Vagina (tissue), 2 donors: ENCODE measurements at places on chromosomes 5 and 9. TPM values are rescaled to one million over a fixed set of nuclear protein-coding genes. Genes with fewer than 3 reads are reported as not detected.

GRCh38 chr9:133169102-133169501 lies 5.4 kb upstream of the GBGT1 start:
- DNase-seq: no peak

DNA sequence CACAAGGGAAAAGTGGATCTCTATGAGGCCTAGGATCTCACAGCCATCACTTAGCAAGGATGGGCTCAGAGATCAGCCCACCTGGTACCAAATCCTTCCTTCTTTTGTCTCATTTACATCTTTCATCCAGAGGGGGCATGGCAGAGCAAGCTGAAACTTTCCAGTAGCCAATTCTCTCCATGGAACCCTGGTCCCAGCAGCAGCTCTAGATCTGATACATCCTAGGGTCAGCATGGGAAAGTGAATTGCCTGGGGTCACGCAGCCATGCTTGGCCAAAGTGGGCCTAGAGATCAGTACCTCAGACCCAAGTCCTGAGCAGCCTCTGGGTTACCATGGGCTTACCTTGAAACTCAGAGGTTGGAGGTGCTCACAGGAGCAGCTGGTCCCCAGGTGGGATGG lies 170.5 kb downstream of the GABBR2 start:
- no peak for DNase-seq

DNA sequence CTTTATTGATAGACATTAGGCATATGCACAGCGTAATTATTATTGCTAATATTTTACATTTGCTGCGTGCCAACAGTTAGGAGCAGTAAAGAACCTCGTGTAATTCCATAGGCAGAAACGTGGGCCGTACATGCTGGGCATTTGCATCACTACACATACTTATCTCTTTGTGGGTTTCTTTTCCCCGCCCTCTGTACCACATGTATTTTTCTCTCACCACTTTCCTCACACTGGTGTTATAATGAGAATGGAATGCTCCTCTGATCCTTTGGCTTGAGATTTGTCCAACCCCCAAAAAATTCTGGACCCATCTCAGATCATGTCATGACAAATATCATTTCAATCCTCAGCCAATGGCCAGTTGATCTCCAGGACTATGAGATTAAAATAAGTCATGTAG lies 1952.6 kb upstream of the WWC1 start:
- no peak for DNase-seq

DNA sequence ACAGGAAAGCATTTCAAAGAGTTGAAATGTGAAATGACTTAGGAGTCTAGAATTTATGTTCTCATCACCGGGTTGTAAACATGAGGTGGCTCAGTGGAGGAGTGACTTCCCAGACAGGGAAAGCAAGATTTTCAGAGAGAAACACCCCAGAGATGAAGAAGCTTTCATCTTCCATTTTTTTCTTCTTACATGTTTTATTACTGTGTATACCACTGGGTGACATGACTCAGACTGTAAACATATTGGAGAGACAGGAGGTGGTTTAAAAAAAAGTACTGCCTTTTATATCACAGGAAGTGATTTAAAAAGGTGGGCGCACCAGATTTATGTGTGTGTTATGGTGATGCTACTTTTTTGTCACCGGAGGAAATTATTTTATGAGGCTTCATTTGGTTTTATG lies 209.1 kb upstream of the TUT7 start:
- DNase-seq: no peak

DNA sequence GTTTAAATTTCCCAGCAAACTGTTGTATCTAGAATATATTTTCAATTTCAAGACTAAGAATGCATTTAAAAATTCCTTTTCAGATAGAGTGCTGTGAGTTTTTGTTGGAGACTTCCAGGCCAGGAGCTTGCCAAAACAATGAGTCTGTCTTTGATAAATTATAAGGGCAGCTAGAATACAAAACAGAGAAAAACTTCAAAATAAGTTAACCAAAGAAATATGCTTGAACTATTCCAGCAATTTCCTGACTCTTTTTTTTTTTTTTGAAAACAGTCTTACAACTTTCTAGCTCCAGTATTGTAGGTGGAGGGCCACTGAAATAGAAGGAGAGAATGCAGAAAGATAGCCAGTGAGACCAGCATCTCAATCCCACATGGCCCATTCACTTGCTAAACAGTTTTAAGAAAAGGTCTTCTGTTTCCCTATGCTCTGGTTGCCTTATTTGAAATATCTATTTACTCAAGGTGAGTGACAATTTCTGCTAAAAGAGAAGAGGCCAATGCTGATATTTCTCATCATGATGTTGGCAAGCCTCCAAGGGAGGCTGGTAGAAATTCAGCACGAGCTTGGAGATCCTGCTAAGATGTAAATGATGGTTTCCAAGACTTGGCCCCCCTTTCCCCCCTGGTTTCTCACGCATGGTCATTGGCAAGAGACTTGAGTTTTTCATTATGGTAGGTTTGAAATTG lies 103.2 kb downstream of the USP20 start:
- no peak for DNase-seq

DNA sequence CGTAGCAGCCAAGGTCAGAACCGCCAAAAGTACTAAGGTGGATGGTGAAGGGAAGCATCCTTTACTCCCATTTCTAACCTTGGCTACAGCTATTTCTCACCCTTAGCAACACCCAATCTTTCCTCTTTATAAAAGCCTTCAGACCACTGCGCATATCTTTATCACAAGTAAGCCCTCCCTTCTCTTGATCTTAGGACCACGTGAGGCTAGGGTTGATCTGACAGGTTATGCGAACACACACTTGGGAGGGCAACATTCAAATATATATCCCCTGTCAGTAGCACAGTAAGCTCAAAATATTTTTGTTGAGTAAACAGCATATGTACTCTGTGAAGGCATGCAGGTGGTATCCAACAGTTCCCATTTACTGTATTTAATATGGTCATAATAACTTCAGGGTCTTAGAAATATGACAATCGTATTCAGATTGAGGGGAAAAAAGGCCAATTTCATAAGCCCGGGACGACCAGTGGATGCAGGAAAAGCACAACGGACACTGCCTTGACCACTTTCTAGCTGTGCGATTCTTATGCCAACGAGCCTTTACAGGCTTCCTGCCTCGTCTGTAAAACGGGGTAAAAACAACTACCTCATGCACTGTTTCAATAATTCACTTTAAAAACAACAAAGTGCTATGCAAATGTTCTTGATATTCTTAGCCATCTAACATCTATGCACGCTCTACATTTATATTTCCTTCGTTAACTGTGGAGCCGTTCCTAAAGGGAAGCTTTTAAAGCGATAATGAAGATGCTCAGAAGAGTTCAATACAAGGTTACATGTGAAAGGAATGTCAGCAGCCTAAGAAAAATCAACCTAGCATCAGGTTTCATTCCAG lies 1.3 kb downstream of the ARSB start:
- no peak for DNase-seq

DNA sequence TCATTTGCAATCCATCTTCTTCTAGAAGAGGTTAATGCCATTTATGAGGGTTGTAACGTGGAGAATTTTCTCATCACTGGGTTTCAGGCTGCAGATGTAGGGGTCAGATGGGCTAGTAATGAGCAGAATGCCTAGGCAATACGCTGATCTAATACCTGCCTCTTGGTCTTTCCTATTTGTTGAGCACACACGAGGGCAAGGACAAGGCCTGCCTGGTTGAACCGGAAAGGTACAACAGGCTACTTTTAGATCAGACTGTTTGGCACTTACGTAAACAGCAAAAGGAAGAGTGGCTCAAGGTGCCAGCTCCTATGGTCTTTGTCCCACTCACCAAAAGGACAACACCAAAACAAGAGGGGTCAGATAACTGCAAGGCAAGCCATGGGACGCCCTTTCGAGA lies 24.0 kb upstream of the GNE start:
- DNase-seq: no peak

DNA sequence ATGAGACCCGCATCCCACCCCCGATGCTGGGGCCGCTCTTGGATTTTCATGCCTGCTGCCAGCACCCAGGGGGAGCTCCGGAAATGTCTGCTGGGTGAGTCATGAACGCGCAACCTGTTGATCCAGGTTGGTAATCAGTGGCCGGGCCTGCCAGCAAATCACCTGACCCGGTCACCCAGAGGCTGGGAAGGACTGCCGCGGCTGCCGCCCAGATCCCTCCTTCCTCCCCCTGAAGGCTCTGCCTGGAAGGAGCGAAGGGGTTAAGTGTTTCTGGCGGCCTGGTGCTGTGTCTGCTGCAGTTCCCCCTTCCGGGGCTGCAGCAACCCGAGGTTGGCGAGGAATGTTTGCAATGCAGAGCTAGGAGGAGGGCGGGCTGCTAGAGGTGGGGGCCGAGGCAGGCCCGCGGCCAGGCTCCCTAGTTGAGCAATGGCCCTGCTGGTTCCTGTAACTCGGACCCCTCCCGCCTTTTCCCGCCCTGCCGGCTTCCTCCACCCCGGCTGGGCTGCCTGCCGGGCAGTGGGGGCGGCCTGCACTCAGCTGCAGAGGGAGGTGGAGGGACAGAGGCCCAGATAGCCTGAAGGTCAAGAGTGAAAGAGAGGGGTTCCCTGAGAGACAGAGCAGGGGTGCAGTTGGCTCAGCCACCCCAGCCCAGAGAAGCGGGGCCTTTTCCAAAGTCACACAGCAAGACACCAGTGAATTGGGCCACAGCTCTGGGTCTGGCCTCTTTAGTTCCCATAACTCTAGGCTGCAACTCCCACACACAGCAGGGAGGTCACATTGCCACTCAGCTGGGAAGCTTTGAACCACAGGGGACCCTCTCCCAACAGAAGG lies 156.3 kb upstream of the IER5L start:
- DNase-seq: peak; percentile 97

- DNase-seq: no peak
Measured at GRCh38 chr5:107917983-107918382, 247.2 kb upstream of the EFNA5 start.

GRCh38 chr5:124951661-124952060 lies 205.2 kb upstream of the ZNF608 start:
- no peak for DNase-seq

DNA sequence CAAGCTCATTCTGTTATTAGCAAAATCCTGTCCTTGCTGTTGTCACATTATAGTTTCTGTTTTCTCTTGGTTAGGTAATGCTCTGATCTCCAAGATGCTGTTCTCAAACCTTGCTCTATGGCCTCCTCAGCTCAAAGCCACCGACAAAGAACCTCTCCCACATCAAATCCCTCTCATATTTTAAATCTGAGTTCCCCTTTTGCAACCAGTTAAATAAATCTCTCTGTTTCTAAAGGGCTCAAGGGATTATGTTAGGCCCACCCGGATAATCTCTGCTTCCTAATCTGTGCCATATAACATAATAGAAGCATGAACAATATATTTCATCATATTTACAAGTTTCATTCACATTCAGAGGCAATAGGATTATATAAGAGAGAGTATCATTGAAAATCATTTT lies 286.0 kb downstream of the CYLC2 start:
- no peak for DNase-seq

DNA sequence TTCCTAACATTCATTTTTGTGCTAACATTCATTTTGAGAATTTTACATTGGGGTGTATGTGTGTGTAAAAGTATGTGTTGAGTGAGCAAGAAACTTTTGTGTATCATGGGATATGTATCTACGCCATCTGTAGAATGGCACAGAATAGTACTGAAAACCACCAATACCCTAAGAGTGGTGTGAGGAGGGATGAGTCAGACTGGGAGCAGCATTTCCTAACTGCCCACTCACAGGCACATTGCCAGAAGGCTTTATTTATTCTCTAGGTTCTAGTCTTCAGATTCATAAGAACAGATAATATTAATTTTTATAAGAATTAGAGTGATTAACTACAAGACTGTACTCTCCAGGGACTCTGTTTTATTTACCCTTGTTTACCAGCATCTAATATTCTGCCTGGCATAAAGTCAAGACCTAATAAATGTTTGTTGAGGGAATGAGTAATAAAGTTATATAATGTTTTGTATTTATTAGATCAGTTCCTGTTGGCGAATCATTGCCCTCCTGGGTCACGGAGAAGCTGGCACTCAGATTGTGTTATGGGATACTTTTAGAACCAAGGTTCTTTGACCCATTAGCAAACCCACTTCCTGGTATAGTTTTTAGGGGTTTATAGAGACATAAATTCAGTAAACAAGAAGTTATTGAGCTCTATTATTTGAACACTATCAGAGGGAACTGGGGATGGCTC lies 159.1 kb upstream of the PPP2R2B start:
- no peak for DNase-seq

DNA sequence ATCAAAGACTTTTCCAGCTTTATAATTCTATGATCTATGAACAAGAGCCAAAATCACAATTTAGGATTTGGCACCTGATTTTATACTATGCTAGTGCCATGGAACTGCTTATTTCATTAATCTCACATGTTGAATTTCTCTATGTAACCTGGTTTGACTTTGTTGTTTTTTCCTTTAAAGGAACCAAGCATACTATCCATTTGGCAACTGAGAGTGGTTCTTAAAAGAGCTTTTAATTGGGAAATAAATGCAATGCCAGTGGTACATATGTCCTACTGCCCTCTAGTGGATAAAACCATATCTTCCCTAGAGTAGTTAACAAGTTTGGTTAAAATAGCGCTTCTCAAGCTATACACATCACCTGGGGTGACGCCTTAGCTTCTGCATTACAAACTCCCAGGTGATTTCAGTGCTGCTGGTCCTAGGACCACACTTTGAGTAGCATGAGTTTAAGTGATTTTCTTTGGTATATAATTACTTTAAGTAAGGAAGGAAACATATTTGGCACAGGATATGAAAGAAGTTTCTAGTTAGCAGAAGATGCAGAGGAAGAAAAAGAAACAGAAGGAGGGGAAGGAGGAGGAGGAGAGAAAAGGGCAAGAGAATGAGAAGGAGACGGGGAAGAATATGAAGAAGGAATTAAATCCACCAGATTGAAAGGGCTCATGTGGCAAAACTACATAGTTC lies 56.8 kb downstream of the FGF10 start:
- no peak for DNase-seq

DNA sequence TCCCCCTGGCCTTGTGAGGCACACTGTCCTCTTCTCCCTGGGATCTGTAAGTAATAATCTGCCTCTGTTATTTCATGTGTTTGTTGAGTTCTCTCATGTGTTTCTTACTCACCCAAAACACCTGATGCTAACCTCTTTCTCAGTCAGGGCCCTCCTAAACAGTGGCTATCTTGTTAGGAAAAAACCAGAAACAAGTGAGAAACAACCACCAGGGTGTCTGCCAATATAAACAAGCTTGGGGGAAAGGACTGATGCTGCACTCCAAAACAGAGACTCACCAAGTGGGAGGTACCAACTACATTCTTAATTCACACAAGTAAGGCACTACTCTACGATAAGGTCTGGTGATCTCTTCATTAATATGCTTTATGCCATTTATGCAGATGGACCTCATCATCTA lies 564.4 kb downstream of the SEMA5A start:
- DNase-seq: no peak

DNA sequence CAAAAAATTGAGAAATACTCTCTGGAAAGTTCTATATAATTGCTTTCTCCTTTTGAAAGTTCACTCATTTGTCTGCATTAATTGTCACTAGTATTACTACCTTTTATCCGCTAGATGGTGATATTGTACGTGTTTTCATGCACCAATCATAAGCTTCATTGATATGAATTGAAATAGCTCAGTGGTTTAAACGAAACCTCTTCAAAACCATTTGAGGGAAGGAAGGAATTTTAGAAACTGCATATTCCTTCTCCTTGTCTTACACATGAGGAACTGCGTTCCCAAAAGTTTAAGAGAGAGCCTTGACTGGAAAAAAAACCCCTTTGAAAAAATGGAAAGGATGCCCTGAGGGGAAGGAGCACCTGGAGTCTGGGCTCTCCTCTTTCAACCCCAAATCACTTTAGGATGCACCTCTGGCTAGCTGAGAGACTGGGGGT lies 98.6 kb downstream of the YTHDC2 start:
- no peak for DNase-seq

The ANGPTL2 gene
- 65.8 TPM for total RNA-seq

The CYSRT1 gene
- 24.3 TPM for total RNA-seq

The ASS1 gene
- total RNA-seq: 84.0 TPM

The SPAG8 gene
- total RNA-seq: not detected
